ENCODE measurements at places on chromosomes 16 and 17. TPM values are rescaled to one million over a fixed set of nuclear protein-coding genes. Genes with fewer than 3 reads are reported as not detected.
A peak's percentile ranks its signal among the peaks of the same experiment; 100 is the strongest.

CES2 gene
- 33.6 TPM for total RNA-seq

ITGAL gene
- total RNA-seq, result 1,131 TPM

G6PC1 gene
- not detected for total RNA-seq

TRAP1 gene
- 33.7 TPM for total RNA-seq

MYH2 gene
- not detected for total RNA-seq

CCL13 gene
- not detected for total RNA-seq

TPSG1 gene
- total RNA-seq, result not detected

MRM1 gene
- total RNA-seq, result 2.8 TPM

MILR1 gene
- total RNA-seq, result 3.3 TPM

CSHL1 gene
- total RNA-seq, result not detected

ASB16 gene
- not detected for total RNA-seq

DNA sequence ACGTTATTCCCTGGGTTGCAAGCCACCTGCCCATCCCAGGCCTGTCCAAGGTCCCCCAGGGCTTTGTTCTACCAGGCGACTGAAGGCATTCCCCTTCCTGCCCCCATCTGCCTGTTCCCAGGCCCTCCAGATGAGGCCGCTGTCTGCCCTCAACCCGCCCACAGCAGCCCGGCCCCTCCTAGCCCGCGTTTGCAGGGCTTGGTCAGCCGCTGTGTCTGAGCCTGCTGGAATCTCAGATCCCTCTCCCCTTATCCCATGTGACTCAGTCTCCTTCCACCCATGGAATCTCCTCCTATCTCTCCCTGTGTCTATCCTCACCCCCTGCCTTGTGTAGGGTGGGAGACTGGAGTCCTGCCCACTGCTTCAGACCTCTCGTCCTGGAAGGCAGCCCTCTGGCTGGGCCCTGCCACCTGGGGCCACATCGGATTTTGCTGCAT, 186.0 kb upstream of the TNRC6C start:
- DNase-seq, result peak; percentile 71

DNA sequence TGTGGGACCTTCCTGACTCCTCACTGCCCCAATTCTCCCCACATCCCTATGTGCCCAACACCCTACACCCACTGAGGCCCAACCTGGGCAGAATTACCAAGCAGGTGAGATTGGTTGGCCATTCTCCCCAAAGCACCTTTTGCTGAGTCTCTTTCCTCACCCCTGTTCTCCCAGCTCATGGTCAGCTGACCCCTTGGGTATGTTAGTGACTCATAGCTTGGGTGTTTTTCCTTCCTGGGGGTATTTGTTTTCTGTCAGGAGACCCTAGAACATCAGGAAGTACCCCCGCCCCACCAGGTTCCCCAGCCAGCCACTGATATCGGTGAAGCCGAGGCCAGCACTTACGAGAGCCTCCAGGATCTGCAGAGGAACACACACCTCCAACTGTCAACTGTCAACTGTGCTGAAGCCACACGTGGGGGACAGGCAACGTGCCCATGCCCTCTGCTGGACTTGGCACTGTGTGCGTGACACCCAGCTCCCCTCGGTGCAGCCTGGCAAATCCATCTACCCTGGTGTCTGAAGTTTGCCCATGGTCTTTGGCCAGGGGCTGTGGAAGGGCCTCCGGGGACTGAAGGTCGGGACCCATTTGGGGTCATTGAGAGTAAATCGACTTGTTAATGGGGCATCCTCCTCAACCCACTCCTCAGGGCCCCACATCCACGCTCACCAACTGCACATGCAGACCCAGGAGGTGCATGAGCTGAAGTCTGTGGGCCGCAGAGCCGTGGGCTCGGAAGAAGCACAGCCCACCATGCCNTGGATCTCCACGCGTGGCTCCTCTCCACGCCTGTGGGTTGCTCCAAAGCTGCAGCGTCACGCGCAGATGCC, 53.1 kb downstream of the METRNL start:
- no peak for DNase-seq

GRCh38 chr16:3119701-3120408, 7.5 kb downstream of the ZNF205 start:
- DNase-seq, result no peak

GRCh38 chr17:81601525-81602120, 35.3 kb downstream of the NPLOC4 start:
- DNase-seq, result peak; percentile 81

- DNase-seq, result no peak
Observed at GRCh38 chr17:45008216-45008615, 40.1 kb upstream of the C1QL1 start.

DNA sequence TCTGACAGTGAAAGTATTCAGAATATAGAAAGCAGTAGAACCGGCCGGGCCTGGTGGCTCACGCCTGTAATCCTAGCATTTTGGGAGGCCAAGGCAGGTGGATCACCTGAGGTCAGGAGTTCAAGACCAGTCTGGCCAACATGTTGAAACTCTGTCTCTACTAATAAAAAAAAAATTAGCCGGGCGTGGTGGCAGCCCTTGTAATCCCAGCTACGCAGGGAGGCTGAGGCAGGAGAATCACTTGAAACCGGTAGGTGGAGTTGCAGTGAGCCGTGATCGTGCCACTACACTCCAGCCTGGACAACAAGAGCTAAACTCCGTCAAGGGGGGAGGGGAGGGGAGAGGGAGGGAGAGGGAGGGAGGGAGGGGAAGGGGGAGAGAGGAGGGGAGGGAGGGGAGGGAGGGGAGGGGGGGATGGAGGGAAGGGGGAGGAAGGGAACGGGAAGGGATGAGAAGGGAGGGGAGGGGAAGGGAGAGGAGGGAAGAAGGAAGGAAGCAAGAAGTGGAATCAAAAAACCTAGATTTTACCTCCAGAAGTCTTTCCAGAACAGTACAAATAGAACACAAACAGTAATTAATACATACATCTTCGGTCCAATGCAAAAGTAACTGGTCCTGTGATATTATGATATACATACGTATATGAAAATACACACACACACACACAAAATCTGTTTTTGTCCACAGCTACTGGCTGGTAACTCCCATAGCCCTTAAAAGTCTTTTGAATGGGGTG, 10.9 kb upstream of the NT5C start:
- no peak for DNase-seq

DNA sequence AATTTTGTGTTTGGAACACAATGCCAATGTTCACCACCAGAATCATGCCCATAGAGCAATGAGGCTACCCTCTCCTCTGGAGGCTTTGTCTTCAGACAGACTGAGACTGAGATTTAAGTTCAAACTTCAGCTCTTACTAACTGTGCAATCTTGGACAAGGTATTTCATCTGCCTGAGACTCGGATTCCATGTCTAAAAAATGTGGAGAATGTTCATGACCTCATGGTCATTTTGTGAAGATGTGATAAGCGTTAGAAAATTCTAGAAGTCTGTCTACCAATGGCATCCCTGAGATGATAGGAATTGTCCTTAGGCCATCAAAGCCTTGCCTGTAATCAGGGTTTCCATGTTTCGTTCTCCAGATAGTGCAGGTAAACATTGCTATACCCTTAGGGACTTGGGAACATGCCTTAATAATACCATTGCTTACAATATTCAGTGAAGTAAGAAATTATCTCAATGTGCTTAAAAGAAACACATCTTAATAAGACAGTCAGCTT, 388.2 kb upstream of the MAF start:
- DNase-seq, result no peak

GRCh38 chr17:1174263-1174880, 5.4 kb downstream of the ABR start:
- no peak for DNase-seq

GRCh38 chr16:17382949-17383863, 87.6 kb downstream of the XYLT1 start:
- DNase-seq, result peak; percentile 54

GRCh38 chr16:138049-138417, 440 bp downstream of the NPRL3 start:
- peak; percentile 44 for DNase-seq

DNA sequence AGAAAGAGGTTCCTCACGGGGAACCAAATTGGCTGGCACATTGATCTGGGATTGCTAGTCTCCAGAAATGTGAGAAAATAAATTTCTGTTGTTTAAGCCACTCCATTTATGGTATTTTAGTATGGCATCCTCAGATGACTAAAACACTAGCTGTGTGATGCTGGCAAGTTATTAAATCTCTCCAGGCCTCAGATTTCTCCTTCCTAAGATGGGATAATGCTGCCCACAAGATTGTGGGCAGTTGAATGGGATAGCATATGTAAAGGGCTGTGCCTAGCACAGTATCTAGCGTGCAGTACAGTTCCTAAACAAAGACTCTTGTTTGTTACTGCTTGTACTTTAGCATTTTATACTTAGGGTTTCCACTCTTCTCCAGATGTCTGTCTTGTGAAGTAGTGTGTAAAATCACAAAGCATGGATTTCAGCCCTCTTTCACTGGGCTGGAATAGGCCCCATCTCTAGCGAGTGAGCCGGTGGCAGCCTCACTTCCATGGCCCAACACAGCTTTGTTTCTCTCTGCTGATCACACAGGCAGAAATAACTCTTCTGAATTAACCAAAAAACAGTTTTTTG, 38.2 kb upstream of the PHAF1 start:
- no peak for DNase-seq

DNA sequence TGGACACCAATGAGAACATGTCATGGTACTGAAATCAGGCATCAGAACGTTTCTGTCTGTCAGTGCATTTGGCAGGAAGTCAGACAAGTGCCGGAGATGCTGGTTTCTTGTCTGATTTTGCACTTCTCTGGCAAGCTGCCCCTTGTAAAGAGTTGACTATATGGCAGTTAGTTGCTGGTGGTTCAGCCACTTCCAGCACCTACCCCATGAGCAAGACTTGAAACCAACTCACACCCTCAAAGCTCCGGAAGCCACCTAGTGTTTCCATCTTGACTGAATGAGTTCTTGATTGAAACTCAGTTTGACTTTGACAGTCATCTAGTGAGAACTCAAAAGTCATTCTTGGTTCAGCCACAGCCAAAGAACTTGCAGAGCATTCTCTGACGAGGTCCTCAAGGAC, 225.1 kb downstream of the SPECC1 start:
- DNase-seq, result no peak

GRCh38 chr17:80097127-80097621, 4.2 kb upstream of the GAA start:
- DNase-seq, result no peak

GRCh38 chr16:47073223-47074155, 70.3 kb downstream of the NETO2 start:
- DNase-seq, result no peak

DNA sequence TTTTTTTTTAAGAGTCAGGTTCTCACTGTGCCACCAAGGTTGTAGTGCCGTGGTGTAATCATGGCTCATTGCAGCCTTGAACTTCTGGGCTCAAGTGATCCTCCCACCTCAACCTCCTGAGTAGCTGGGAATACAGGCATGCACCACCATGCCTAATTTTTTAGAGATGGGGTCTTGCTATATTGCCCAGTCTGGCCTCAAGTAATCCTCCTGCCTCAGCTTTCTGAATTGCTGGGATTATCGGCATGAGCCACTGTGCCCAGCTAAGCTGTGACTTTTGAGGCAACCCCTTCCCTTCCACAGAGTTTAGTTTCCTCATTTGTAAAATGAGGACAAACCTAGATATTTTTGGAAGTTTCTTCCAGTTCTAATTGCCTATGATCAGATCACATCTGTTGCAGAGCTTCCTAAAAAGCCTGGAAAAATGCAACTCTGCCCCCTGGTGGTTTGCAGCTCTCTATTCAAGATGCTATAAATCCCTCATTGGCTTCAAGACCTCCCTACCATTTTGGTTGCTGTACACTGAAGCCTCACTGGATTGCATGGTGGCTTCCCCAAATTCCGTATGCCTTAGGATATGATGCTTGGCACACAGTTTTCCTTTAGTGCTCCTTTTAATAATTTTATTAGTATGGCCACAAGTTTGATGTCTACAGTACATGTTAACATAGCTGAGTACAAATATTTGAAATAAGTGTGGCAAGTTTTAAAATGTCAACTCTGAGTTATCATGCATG, 19.3 kb downstream of the GDE1 start:
- peak; percentile 80 for DNase-seq

GRCh38 chr16:680625-680945, 375 bp downstream of the STUB1 start:
- DNase-seq, result no peak

GRCh38 chr17:45294506-45294905, 22.3 kb downstream of the MAP3K14 start:
- DNase-seq, result no peak

DNA sequence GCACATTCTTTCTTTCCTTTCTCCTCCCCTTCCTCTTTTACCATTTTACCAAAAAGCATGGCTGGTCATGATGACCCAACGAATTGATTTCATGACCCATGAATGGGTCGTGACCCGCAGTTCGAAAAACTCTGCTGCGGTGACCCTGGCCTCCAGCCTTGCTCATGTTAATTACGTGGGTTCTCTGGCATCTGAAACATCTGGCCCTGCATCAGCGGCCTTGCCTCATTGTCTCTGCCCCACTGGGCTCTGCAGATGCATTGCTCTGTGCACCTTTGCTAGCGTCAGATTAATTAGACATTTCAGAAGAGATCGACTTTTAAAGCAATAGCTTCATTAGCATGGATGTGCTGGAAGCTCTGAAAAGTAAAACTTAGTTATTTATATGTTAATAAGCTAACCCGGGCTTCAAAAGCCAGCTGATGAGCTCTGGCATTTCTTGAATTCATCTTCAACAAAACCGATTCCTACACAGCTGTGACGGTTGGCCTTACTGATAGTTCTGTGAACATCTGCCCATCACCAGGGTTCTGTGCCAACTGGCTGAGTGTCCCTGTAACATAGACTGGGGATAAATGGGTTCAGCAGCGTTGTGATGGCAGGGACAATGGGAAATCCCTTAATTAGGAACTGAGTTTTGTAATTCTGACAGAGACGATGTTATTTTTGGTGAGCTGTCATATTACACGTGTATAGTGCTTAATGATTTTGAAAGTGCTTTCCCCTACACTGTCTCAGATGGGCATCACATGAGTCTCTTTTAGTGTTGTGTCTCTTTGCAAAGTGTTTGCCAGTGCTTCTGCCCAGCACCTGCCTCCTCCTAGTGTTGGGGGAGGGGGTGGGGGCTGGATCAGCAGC, 225.9 kb upstream of the EEF2KMT start:
- no peak for DNase-seq

GRCh38 chr16:106623-107324, 28.7 kb downstream of the MPG start:
- peak; percentile 42 for DNase-seq

DNA sequence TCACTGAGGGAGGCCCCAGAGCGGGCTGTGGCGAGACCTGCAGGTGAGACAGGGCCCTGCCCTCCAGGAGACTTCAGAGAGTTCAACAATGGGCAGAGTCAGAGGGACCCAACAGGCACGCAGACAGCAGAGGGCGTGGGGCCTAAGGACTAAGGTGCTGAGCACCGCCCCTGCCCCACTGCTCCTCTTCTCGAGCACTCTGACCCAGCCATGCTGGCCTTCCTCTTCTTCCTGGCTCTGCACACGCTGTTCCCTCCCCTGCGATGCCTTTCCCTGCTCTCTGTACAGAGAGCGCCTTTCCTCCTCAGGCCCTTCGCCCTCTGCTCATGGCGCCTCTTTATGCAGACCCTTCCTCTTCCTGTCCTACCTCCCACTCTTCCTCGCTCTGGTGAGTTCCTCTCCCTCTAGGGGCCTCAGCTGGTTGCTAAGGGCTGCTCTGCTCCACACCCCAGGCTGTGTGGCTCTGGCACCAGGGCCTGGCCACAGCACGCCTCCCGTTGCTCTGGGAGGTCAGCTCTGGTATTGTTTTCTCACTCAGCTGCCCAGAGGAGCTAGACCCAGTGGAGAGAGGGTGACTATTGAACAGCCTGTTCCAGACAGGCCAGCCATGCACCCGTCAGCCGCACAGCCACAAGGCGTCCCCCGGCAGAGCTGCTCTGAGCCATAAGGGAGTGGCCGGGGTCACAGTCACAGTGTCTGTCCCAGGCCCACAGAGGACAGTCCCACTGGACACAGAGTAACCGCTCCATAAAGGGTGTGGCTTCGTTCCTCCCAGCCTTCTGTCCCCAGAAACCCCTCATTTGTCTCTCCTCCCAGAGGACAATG, 13.6 kb upstream of the RASD1 start:
- DNase-seq, result no peak

GRCh38 chr16:69195369-69196029, 8.5 kb downstream of the SNTB2 start:
- no peak for DNase-seq

All from natural killer cell (primary cell).